ENCODE measurements at places on chromosomes 3 and 15.
A peak's percentile ranks its signal among the peaks of the same experiment; 100 is the strongest.

GRCh38 chr3:169764312-169764881 is 463 bp downstream of the TERC start:
- no peak for DNase-seq

GRCh38 chr3:123320221-123320620 is 118.5 kb downstream of the SEC22A start:
- DNase-seq = no peak

DNA sequence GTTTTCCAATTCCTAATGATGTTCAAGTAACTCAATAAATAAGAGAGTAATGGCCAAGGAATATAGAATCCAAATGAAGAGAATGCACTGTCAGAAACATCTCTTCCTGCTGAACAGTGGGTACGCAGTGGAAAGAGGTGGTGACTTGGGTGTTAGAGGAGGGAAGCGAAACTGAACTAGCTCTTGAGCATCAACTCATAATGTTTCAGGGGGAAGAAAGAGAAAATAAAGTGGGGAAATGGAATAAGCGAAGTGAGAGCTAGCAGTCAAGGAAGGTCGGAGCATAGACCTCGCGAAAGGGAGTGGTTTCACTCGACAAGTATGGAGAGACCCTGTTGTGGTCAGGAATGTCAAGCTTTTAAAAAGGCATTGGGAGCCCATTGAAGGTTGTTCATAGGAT is 309.5 kb downstream of the GAP43 start:
- no peak for DNase-seq

DNA sequence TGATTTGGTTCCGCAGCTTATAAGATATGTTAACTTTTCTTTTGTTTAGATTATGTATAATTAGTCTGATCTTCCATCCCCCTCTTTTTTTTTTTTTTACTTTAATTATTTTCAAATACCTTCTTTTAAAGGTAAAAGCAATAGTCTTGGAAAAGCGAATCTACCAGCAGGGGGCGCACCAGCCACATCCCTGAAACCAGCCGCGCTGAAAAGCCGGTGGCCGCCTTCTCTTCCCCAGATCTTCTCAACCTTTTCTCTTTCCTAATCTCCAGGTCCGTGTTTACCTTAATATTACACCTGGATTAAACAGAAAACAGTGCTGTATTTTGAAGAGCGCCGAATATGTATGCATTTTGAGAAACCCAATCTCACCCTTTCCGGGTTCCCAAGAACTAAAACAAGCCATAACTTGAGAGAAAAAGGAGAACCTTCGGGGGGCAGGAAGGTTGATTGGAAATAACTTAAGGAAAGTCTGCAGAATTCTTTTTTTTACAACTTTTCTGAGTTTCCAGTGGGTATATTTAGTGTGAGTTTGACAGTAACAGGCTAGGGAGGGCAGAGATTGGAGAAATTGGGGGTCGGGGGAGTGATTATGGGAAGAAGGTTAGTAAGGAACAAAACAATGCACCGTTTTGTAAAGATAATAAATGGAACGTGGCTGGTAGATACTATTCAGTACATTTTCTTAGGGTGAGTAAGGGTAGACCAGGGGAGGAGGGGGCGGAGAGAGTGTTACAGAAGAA is 2.0 kb upstream of the SOX2 start:
- peak; percentile 41 for DNase-seq

- no peak for DNase-seq
These were observed 108.3 kb downstream of the ZBTB20 start for GRCh38 chr3:115038817-115039216.

GRCh38 chr3:78287085-78287484 is 1247.2 kb downstream of the ROBO2 start:
- DNase-seq = no peak

DNA sequence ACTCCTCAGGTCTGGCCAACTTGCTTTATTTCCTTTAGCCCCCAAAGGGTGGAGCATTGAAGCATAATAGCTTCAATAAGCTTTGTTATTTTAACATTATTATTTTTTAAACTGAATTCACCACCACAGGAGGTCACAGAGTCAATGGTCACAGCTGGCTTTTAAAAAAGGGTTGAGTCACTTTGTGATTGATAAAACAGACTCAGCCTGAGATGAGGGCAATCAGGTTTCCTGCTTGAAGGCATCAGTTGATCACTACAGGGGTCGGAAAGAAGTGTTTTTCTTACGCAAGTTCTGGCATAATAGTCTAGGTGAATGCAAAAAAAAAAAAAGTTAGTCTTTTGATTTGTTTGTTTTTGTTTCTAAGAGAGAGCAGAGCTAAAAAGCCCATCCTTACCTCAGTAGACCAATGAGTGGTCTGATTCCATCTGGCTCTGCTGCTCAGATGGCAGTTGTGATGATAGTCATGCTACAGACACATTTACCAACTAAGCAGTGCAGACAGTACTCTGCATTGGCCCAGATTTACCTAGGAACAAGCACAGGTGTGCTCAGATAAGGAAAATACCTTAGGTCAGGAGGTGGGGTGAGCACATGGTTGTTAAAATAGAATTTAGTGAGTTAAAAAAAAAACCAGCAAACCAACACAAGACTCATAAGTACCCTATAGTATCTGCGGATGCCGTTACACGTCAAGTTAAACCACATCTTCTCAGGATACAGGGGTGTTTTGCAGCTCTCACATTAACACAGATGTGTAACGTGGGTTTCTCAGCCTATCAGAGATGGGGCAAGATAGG is 22.6 kb downstream of the ZNF80 start:
- no peak for DNase-seq

All from NCI-H187 (cell line).